ENCODE measurements at places on chromosomes 5 and 9.

DNA sequence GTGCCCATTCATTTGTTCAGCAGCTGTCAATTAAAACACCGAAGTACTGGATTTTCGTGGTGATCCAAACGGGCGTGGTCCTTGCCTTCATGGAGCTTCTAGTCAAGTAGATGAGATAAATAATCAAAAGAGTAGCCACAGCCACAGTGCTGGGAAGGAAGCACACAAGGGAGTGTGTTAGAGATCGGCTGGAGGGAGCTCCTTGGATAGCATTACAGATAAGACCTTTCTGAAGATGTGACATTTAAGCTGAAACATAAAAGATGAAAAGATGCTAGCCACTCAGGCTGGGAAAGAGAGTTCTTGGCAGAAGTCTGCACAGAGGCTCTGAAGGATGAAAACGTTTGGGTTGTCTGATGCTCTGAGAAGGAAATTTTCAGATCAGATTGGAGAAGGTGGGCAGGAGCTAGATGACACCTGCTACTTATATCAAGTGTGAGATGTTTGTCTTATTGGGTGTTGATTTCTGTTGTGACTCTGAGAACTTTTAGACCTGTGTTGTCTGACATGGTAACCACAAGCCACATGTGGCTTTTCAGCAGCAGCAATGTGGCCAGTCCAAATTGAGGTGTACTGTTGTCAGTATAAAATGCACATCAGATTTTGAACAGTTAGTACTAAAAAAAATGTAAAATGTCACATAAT, 123.9 kb downstream of the TLE4 start:
- DNase-seq, result no peak

DNA sequence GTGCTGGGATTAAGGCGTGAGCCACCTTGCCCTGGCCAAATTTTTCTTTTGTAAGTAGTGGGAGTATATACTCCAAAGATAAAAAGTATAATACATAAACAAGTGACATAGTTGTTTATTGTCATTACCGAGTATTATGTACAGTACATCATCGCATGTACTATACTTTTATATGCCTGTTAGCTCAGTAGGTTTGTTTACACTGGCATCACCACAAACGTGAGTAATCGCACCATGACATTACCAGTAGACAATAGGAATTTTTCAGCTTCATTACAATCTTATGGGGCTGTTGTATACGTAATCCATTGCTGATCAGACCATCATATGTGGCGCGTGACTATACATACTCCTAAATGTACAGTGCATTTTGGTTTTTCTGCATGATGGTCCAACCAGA, 9.8 kb downstream of the SECISBP2 start:
- DNase-seq, result no peak

DNA sequence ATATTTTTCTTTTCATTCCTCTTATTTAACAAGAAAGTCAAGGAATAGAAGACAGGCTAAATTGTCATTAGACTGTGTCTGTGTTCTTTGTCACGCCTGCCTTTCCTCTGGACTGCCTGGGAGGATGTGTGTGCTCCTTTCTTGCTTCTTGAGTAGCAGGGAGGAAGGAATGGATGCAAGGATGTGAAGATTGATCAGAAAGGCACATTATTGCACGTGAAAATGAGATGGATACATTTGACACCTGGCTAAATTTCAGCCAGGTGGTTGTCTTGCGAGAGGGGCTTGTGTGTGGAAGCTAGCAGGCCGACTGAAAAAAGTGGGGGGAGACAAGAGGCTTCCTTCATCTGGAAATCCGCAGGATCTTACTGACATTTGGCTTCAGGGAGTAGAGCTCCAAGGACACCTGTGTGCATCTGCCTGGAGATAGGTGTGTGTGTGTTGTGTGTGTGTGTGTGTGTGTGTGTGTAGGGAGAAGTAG, 200.1 kb downstream of the MEF2C start:
- no peak for DNase-seq

- no peak for DNase-seq
Observed at GRCh38 chr5:10460252-10460906, 18.7 kb downstream of the ROPN1L start.

- DNase-seq, result no peak
Observed at GRCh38 chr5:104754311-104754995, 1191.9 kb upstream of the NUDT12 start.

- DNase-seq, result peak; percentile 11
Observed at GRCh38 chr5:88967633-88968585, 84.9 kb upstream of the MEF2C start.

- DNase-seq, result no peak
Observed at GRCh38 chr9:70007831-70008230, 35.8 kb upstream of the MAMDC2 start.

- DNase-seq, result no peak
Observed at GRCh38 chr5:159669559-159669958, 246.7 kb upstream of the ADRA1B start.

- DNase-seq, result peak; percentile 30
Observed at GRCh38 chr5:176535664-176536131, 1.5 kb downstream of the RNF44 start.

DNA sequence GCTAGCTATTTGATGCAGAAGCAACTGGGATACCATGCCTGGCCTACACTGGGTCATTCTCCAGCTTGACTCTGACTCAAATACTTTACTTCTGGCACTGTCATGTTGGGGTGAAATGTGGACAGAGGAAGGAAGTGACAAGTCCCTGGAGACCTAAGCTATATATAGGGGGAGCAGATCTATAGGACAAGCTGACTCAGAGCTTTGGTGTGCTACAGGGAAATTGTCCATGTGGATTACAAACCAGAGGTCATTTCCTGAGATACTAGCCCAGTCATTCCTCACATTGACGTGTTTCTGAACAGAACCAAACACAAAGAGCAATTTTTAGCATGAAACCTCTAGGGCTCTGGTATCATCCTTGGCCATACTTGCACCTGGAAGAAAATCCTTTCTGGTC, 531.6 kb upstream of the CLINT1 start:
- DNase-seq, result no peak

DNA sequence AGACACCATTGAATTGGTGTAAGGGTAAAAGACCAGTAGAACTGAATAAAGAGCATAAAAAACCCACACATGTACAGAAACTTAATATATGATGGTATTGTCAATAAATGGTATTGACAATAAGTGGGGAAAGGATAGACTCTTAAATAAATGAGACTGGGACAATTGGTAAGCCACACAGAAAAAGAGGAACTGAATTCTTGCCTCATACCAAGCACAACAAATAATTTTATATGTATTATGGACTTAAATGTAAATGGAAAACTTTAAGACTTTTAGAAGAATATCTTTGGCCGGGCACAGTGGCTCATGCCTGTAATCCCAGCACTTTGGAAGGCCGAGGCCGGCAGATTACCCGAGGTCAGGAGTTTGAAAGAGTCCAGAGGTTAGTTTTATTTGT, 37.9 kb upstream of the PPP2CA start:
- DNase-seq, result no peak

GRCh38 chr9:134233022-134233421, 68.7 kb upstream of the RNU6ATAC start:
- DNase-seq, result no peak

DNA sequence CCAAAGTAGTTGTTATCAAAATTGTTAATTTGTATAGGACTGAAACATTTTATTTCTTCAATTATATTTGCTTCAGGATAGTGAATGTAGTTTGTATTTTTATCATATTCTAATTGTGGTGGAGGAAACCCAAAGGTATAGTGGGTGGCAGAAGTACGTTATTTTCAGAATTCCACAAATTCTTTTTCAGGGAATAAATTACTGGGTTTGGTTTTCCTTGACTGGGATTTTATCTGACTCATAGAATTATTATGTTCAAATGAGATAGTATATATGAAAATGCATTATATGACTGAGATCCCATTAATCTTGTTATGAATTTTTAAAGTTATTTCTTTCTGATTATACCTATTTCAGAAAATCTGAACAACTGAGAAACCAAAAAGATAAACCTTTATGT, 73.7 kb downstream of the VPS13A start:
- no peak for DNase-seq

DNA sequence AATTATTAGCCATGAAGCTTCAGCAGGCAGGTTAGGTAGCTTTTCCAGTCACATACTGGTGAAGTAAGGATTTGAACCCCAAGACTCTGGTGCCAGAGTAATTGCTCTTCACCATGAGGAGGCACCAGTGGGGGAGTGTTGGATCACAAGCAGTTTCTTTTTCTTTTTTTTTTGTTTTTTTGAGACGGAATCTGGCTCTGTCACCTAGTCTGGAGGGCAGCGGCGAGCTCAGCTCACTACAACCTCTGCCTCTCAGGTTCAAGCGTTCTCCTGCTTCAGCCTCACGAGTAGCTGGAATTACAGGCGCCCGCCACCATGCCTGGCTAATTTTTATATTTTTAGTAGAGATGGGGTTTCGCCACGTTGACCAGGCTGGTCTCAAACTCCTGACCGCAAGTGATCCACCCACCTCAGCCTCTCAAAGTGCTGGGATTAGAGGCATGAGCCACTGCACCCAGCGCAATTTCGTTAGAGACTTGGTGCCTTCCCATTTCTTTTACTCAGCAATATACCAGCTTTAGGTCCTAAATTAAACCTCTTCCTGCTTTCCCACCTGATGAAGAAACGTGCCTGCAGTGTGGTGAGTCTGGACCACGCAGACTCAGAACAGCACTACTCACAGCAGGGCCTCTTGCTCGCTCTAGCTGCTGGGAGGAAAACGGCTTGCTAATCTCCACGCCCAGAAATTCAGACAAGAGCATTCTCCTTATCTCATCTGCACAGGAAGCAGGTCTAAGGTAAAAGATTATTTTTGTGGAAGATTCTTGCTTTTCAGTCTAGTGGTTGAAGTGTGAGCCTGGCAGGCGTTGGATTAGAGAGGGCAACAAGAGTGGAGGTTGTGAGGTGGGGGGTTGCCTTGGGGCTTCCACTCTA, at the start of gene S100Z:
Gene S100Z, plus strand, starts transcription at position 596 of the 873 bp plus-strand sequence. CDS start 25,346 bp downstream, outside the sequence.
- DNase-seq, result no peak

- no peak for DNase-seq
Observed at GRCh38 chr5:40981420-40981819, 72.1 kb downstream of the C7 start.

- no peak for DNase-seq
Observed at GRCh38 chr5:102819634-102820033, 64.5 kb downstream of the PAM start.

DNA sequence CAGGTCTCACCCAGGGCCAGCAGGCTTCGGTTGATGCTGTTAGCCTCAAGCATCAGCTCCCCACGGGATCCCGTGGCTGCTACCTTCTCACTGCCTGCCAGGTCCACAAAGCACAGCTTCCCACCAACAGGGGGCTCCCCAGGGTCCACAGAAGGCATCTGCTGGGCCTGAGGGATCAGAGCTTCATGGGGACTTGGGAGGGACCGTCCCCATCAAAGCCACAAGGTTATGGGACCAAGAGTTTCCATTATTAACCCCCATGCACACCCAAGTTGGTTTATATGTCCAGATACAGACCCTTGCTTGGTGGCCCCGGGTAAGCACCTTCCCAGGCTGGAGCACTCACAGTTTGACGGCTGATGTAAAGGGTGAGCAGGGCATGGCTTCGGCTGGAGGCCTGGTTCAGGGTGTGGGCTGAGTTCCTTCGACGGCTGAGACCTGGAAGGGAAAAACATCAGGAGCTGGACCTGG, 3.0 kb downstream of the KIF12 start:
- DNase-seq, result no peak

GRCh38 chr5:150490754-150491153, 17.2 kb upstream of the NDST1 start:
- DNase-seq, result no peak

DNA sequence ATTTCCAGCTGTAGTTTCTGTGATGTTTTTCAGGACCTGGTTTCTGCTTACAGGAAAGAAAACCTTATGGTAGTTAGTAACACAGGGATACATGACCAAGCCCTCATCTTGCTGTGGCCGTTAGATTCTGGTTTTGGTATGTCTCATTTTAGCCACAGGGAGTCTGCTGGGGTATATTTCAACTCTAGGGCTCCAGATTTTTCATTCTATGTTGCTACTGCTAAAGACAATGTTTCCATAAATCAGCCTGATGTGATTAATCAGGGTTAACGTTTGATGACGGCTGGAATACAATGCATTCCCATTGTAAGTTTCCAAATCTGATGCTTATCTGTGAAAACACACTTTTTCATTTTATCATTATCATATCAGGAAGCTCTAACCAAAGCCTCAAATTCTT, 48.2 kb downstream of the P4HA2 start:
- peak; percentile 62 for DNase-seq

GRCh38 chr5:73899916-73900315, 273.9 kb downstream of the ARHGEF28 start:
- no peak for DNase-seq

- DNase-seq, result no peak
Observed at GRCh38 chr5:85709728-85710127, 908.0 kb upstream of the COX7C start.

DNA sequence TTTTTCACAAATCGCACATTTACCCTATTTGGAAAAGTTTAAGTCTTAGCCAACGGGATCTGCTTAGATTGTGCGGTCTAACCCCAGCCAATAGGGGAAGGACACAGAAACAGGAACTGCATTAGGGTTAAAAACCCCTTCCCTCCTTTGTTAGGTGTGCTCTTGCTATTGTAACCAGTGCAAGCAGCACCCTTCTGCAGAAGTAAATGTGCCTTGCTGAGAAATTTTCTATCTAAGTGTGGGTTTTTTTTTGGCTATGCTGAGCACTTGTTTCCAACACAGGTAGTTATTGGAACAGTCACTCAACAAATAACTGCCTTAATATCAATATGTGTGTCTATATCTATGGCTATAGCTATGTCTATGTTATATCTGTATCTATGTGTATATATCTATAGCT, 190.0 kb downstream of the TRIM32 start:
- DNase-seq, result no peak

DNA sequence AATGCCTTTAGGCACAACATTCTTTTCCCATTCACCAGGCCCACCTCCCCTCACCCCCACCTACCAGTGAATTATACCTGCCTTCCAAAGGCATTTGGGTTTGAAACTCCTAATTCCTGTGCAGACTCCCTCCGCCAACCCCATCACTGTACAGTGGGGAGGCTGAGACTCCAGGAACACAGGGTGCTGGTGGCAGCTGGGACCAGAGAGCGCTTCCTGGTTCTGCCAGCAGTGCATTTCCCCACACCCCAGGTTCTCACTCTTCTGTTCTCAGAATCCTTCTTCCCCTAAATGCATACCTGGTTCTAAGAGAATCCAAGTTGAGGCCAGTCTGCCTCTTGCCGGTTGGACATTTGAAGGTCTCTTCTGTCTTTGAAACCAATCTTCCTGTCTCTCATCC, 21.1 kb downstream of the SLC36A2 start:
- DNase-seq, result no peak

GRCh38 chr5:154206311-154206710, 15.8 kb downstream of the GALNT10 start:
- DNase-seq, result no peak

GRCh38 chr9:112334432-112334841, 1.0 kb upstream of the PTBP3 start:
- DNase-seq, result peak; percentile 55

GRCh38 chr5:106964132-106964531, 706.6 kb downstream of the EFNA5 start:
- no peak for DNase-seq

- no peak for DNase-seq
Observed at GRCh38 chr5:74082512-74083055, 456.6 kb downstream of the ARHGEF28 start.

DNA sequence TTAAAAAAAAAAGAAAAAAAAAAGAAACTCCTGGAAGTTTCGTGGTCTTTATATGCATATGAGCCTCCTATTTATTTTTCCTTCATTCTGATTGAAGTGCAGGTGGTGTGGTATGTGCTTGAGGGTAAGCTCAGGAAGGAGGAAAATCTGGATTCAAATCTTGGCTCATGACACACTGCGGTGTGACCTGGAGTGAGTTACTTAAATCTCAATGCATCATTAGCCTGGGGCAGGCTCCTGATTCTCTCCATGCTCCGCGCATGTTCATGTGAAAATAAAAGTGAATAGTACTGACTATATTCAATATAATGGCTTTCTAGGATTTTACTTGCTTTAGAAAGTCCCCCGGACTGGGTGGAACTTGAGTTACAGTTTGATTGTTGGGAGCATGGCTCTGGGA, 35.6 kb downstream of the PTTG1 start:
- DNase-seq, result no peak
